ENCODE measurements at places on chromosomes 1 and 21.

DNA sequence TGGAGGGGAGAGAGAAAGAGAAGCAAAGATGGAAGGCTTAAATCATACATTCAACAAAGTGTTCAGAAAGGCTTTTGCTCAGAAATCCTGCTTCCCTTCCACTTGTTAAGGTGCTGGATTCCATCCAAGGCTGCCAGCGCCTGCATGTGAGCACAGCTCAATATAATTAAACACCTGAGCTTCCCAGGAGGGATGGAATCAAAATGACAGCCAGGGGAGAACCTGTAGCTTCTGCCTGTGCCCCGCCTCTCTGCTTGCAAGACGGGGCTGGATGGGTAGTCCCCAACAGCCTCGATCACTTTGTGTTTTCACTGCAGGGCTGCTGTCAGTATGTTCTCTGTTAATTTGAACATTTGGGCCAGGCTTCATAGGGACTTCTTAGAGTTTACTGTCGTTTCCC, 225.7 kb downstream of the KCNH1 start:
- no peak for DNase-seq

- no peak for DNase-seq
Observed at GRCh38 chr21:45064091-45064490, 10.3 kb upstream of the ADARB1 start.

GRCh38 chr1:200072636-200073285, 45.3 kb downstream of the NR5A2 start:
- DNase-seq, result no peak

DNA sequence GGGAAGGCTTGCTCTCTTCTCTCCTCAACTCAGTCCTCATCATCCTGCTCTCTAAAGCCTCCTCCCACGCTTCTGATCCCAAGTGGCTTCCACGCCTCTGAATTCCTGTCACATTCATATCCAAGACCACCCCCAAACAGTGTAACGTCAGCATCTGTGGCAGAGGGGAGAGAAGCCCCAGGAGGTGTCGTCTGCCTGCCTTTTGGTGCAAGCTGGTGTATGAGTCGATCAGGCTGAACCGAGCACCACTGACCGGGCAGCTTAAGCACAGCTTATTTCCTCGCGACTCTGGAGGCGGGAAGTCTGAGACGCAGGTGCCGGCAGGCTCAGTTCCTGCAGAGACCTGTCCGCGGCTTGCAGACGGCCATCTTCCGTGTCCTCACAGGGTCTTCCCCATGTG, 123.8 kb upstream of the RAB4A start:
- no peak for DNase-seq

- no peak for DNase-seq
Observed at GRCh38 chr1:117636637-117637425, 31.0 kb downstream of the TENT5C start.

DNA sequence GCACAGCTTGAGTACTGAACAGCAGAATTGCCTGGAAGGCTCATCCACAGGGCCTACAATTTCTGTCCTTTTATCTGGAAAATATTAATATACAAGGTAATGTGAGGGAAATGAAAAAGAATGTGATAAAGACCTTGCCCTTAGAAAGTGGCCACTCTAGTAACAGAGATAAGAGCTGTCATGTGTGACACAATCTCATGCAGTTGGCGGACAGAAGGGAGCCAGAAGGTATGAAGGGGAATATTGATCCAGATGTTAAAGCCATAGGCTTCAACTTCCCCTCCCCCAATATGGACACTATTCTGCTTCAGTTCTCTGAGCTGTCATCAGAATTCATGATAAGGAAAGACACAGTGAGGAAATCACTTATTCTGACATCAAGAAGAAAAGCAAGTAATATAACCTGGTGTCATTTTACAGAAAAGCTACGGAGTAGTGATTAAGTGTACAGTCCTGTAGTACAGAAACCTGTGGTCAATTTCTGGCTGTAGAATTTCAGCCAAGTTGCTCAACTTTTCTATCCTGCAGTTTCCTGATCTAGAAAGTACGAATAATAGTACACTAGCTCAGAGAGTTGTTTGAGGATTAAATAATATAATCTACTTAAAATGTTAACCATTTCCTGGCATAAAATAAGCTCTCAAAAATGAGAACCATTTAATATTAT, 572.1 kb downstream of the DPYD start:
- no peak for DNase-seq

DNA sequence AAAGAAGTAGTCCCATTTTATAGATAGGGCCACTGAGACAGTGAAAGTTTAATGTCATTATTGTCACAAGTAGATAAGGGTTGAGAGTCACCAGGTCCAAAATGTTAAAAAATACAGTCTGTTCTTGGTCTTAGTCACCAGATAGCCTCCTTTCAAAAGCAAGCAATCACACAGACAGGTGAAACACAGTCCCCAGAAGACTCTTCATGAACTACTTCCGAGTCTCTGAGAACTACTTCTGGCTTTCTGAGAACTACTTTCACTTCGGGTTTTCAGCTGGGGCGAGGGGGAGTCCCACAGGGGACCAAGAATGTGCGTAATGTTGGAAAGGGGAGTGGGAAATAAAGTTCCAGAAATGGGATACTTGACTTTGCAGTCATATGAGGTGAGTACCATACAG, 143.2 kb downstream of the HHIPL2 start:
- no peak for DNase-seq

GRCh38 chr1:54652168-54652567, 10.6 kb downstream of the MROH7 start:
- no peak for DNase-seq

GRCh38 chr1:210942513-210942912, 191.4 kb downstream of the KCNH1 start:
- DNase-seq, result no peak

GRCh38 chr21:37771181-37771580, 145.1 kb downstream of the KCNJ6 start:
- DNase-seq, result no peak

DNA sequence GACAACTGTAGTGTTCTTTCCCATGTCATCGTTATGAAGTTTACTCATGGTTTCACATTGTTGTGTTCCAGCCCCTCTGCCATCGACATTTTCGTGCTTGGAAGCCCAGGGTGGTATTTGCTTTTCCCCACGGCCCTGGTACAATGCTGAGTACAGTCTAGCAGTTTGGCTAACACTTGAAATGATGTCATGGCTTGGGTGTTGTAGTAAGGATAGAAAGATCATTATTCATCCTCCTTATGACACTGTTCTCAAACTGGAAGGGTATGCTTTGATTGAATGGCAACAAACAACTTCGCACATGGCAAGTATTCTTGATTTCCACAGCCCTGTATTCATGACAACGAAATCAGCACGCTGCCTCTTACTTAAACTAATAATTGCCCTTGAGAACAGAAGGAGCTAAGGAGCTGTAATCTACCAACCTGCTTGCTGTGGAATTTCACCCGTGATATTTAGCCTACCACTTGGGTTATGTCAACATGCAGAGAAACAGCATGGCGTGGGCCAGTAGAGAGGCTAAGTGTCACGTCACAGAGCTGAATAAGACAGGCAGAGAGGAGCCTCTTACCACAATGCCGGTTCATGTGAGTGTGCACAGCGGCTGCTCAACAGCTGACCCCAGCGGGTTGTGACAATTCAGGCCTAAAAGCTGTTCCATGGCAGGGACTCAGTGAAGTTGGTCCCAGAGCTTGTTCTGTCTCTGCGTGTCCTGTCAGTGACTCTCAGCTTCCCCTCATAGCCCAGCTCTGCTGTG, 73.9 kb downstream of the KCNJ6 start:
- no peak for DNase-seq

- no peak for DNase-seq
Observed at GRCh38 chr1:115546846-115547245, 94.9 kb upstream of the VANGL1 start.

- no peak for DNase-seq
Observed at GRCh38 chr1:206841609-206842323, 23.7 kb upstream of the IL20 start.

DNA sequence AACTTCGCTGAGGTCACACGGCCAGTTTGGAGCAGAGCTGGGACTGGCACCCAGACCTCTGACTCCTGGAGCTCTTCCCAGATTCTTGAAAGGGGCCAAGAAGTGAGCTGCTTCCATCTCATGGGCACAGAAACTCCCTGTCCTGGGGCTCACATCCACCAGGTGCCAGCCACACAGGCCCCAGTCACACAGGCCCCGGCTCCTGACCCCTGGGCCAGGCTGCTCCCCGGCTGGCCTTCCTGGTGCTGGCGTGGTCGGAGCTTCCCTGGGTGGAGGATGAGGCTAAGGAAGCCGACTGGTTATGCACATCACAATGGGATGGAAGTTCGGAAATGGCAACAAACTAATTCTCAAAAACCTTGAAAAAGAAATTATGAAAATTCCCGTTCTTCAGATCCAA, 3.0 kb upstream of the GABRD start:
- no peak for DNase-seq

- peak; percentile 59 for DNase-seq
Observed at GRCh38 chr1:181100015-181100905, 11.8 kb downstream of the IER5 start.

- DNase-seq, result peak; percentile 94
Observed at GRCh38 chr1:170531758-170532657, at the start of gene GORAB. GORAB (plus strand) TSS chr1:170532166; CDS start chr1:170532224, 58 bp downstream.

GRCh38 chr1:195717651-195718050, 890.6 kb downstream of the KCNT2 start:
- no peak for DNase-seq

DNA sequence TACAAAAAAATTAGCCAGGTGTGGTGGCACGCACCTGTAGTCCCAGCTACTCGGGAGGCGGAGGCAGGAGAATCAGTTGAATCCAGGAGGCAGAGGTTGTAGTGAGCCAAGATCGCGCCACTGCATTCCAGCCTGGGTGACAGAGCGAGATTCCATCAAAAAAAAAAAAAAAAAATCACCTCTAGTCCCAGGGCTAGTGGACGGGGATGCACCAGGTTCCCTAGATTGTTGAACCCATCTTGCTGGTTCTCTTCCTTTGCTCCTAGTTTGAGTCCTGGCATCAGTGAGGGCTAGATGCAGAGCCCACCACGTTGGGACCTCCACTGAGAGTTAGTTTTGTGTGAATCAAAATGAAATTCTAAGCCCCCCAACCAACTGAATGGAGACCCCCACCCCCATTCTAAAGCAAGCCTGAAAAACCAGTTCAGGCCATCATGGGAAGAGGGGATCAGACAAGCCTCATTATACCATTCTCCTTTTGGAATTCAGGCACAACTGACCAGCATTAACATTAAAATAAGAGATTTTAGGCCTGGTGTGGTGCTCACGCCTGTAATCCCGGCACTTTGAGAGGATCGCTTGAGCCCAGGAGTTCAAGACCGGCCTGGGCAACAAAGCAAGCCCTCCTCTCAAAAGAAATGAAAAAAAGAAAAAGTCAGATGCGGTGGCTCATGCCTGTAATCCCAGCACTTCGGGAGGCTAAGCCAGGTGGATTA, 17.9 kb upstream of the L1TD1 start:
- DNase-seq, result no peak

- DNase-seq, result no peak
Observed at GRCh38 chr1:151324390-151324930, 2.8 kb downstream of the PI4KB start.

DNA sequence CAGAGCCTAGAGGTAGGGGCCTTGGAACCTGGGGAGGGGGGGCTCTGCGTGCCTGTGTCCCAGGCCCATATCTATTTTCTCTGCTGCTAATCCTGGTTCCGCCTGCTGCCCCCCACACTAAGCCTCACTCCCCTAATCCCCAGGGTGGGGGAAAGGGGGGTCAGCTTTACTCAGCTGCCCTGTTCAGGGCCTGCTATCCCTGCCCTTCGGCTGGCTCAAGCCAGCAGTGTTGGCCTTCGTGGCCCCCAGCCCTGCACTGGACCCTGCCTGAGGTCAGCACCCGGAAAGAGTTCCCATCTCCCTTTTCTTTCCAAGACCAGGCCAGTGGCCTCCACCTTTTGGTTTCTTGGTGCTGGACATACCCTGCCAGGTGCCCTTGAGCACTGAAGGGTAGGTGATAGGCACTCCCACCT, 8.4 kb downstream of the ZBTB7B start:
- no peak for DNase-seq

- DNase-seq, result no peak
Observed at GRCh38 chr1:75484789-75485188, 126.1 kb downstream of the SLC44A5 start.

GRCh38 chr1:150829751-150830150, 21.7 kb upstream of the CTSK start:
- no peak for DNase-seq

DNA sequence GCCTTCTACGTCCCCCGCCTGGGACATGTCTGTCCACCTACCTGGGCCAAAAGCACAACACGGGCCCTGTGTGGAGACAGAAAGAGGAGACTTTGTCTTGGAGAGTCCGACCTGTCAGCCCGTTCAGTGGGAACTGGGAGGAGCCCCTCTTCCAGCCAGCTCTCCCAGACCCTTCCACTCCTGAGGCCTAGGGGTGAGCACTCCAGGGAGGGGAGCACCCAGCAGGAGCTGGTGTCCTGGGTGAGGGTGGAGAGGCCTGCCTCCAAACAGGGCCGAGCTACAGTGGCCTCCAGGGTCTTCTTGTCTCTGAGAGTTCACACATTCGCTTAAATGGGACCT, 546 bp downstream of the SPOCD1 start:
- DNase-seq, result no peak
